ENCODE measurements at places on chromosomes 6 and 20.
A peak's percentile ranks its signal among the peaks of the same experiment; 100 is the strongest.

DNA sequence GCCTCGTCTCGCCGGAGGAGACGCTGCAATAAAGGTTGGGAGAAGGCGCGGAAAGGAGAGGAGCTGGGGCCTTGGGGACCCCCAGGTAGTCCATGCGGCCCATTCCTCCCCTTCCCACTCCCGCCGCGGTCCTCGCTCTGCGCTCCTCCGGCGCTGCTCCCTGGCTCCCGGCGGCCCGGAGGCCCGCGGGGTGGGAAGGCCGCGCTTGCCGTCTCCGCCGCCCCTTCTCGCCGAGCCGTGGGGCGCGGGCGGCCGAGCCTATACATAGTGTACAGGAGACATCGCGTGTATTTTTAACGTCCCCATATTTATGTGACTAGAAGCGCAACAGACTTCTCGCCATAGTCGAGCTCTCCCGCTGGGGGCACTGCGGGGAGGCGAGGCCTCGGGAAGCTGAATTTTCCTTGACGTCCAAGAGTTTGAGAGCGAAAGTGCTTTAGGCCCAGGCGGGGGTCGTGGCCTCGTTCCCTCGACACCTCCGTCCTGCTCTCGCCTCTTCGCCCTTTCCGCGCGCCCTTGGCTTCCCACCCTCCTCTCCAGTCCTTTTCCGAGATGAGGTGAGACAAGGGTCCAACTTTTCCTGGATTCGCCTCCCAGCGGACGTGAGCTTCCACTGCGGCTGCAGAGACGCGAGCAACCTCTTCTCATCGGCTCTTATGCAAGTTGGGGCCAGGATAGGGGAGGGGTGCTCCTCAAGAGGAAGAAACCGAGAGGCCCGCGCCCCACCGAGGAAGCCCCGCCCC is 29.0 kb downstream of the SLC12A5 start:
- DNase-seq = peak; percentile 14

DNA sequence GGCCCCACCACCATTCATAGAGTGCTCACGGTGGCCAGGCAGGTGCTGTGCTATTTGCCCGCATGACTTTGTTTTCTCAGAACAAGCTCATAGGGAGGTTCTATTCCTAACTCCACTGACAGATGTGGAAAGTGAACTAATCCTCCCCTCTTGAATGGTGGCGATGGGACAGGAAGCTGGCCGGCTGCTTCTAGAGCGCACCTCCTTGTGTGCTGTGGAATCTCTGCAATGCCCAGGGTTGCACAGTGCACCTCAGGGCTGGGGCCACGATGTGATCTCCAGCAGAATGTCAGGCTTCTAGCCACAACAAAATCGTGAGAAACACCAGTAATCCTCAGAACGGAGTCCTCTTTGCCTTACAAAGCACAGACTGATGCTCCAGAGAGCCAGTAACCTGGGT is 53.8 kb upstream of the SLC22A23 start:
- DNase-seq = no peak

GRCh38 chr6:18264923-18265377 is 620 bp upstream of the DEK start:
- DNase-seq = no peak

- no peak for DNase-seq
These were observed 20.0 kb upstream of the SPO11 start for GRCh38 chr20:57309544-57310115.

GRCh38 chr6:110714143-110714542 is 101.1 kb downstream of the CDK19 start:
- peak; percentile 76 for DNase-seq

GRCh38 chr6:160177220-160177619 is 55.6 kb downstream of the SLC22A1 start:
- DNase-seq = no peak

DNA sequence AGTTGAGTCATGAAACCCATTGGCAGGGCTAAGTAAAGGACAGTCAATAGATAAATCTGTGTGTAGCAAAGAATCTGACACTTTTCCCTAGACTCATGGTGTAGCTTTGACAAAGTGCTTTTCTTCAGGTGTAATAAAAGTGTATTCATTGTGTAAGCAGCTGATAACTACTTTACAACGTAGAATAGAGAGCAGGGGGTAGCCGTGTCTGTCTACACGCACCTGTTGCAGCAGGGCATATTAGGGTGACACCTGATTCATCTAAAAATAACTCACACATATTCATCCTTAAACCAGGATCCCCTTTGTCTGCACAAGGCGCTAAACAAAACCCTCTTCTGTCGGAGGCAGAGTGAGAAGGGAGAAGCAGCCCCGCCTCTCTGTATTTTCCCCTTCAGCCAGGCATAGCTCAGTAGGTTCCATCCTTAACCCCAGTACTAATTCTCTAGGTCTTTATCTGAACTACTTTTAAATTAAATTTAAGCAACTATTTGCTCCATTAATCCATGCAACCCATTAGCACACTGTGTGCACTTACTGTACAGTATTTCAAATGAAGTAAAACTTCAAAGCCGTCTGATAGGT is 306.7 kb upstream of the SASH1 start:
- DNase-seq = no peak

DNA sequence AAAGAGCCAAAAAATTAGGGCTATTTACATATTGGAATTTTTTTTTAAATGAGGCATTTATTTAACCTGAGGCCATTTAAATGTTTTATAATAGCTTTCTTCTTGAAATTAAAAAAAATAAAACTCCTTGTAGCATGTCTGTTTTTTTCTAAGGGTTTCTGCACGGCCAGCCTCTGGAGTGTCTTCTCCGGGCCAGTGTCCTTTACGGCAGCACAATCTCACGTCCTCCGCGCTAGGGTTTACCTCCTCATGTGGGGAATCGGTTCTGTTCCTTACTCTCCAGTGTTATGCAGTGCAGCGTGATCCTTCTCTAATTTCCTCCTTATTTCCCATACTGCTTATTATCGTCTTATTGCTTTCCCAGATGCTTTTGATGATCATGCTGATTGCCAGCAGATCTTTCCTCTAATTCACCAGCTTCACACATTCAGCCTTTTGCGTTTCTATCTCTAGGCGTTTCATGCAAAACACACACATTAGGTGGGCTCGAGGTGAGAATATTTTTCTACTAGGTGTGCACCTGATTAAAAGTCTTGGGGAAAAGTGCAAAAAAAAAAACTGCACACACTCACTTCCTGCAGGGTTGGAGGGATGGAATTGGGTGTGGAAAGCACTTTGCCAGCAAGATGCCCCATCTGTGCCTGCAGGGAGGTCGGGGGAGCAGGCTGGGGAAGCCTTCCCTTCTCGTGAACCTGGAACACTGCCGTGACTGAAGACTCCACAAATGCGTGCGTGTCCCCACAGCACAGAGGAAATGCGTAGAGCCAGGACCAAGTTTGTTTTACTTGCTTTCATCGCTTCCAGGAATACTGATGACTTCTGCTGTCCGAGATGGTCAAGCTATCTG is 56.1 kb downstream of the PSMG4 start:
- no peak for DNase-seq

GRCh38 chr6:39553029-39553428 is 172.2 kb downstream of the KIF6 start:
- DNase-seq = no peak

DNA sequence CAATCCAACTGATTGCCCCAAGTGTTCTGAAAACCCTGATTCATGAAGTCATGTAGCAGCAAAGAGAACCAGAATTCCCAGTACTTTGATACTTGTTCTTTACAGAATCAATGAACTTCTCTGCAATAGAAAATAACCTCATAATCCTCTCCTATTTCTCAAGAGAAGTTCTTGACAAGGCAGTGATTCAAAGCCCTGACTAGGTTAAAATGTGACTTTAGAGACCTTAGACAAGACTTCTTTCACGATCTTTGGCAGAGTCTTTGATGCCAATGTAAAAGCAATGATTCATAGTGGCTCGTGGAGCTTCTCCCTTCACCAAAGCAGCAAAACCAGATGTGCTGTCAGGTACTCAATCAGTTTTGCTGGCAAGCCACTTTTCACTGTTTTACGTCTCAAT is 95.2 kb downstream of the CDK19 start:
- DNase-seq = no peak

DNA sequence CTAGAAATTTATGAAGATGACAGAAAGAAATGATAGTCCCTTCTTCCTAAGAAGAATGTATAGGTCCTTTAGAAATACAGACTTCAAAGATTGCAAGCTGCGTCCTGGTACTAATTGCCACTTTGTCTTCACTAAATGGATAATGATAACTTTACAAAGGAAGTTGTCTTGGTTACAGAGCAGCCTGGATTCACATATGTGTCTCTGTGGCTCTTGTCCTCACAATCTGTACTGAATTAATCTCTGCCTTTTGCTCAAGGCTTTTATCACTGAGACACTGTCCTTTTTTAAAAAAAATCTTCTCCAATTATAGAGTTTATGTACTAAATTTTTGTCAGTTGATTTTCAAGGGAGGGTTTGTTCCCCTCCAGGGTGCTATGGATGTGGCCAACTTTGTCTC is 17.5 kb upstream of the MRAP2 start:
- no peak for DNase-seq

- no peak for DNase-seq
These were observed 113.4 kb upstream of the MRPS10 start for GRCh38 chr6:42331019-42331418.

DNA sequence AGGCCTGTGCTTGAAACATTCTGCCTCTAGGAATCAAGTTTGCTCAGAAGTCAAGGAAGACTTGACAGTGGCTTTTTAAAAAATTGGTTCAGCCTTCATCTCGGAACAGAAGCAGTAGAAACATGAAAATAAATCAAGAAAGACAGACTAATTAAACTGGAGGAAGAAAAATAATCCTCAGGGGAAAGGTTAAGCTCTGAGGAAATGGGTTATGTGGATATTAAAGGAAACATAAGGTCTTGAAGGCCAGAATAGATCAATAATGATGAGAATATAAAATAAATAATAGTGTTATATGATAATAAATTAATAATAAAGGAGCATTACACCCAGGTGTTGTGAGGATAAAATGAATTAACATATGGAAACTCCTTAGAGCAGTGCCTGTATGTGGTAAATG is 121.7 kb downstream of the GPR63 start:
- DNase-seq = no peak

- no peak for DNase-seq
These were observed 2.5 kb downstream of the MYLK4 start for GRCh38 chr6:2748183-2748582.

- DNase-seq = no peak
These were observed 66.6 kb downstream of the IPCEF1 start for GRCh38 chr6:154289818-154290508.

DNA sequence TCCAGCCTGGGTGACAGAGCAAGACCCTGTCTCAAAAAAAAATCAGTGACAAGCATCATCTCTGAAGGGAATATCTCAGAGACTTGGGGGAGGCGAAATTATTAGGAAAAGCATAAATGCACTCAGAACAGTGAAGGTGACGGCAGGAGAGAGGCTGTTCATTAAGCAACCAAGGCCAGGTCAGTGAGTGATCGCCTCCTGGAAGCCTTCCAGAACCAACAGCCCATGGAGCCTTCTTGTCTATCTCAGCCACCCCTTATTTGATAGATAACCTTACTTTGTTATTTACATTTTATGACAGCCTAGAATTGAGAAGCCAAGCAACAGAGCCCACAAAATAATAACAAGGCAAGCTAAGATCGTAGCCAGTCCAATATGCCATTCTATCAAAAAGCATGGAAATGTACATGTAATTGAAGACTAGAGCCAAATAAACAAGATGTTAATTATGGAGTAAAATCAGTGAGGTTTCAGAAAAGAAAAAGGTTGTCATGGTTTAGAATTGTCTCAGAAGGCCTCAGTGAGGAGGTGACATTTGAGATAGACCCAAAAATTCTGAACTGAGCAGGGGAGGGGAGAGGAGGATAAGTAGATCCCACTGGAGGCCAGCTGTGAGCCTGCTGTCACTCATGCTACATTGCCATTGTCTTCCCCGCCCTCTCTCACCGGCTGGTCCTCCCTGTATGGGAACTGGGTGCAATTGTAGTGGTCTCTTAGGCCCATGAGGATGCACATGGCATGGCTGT is 17.8 kb downstream of the BNIP5 start:
- no peak for DNase-seq

DNA sequence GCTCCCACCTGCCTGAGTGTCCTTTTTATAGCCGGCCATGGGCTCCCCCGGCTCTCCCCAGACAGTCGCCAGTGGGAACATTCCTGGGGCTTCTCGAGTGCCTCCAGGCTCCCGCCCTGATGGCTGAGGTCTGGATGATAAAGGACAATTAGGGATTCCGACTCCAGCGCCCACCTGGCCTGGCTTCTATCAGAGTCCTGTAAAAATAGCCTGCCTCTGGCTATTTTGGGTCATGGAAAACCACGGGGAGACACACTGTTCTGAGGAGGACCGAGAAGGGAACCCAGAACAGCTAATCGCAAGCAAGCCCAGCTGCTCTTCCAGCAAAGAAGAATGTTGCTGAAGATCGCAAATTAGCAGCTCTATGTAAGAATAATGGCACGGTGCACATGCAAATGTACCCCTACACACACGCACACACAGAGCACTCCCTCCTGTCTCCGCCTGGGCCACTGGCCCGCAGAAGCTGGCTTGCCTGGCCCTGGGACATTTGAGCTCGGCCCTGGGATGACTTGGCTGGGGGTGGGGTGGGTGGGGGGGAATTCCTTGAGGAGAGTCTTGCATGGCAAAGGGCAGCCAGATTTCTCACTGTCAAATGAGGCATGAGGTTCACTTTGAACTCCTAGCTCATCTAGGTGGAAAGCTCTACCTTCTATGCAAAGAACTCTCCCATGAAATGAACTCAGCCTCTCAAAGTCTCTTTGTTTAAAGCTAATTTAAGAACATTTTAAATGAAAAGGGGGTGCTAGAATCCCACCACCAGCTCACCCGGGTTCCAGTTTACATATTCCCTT is 55.3 kb downstream of the CTCFL start:
- no peak for DNase-seq

DNA sequence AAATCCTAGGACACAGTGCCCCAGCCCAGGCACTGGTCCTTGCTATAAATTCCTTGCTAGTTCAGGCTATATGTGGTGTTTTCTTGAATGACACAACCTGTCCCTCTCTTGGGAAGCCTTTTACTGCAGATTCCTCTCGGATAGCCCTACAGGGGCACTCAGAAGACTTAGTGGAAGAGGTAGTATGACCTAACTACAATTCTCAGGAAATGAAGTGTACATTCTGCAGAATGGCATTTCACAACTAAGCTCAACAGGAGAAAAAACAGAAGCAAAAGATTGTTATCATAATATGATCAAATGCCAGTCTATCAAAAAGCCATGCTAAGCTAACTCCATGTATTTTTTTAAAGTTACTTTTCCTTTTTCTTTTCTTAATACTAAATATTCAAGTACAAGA is 66.3 kb upstream of the FBXL4 start:
- DNase-seq = no peak

GRCh38 chr20:48002517-48002970 is 217.3 kb upstream of the SULF2 start:
- no peak for DNase-seq

- no peak for DNase-seq
These were observed 478.1 kb downstream of the PREX1 start for GRCh38 chr20:48349656-48350055.

- DNase-seq = no peak
These were observed 7.3 kb downstream of the MTCH1 start for GRCh38 chr6:36978421-36979346.

DNA sequence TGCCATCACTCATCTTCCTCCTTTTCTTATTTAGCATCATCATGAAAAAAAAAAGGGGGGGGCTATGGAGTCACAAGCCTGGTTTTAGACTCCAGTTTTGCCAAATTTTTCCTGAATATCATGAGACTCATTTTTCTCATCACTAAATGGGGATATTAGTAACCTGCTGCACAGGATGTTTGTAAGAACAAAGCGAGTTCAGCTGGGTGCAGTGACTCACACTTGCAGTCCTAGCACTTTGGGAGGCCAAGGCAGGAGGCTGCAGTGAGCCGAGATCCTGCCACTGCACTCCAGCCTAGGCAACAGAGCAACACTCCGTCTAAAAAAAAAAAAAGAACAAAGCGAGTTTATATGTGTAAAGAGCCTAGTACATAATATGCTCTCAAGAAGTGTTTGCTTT is 82.8 kb downstream of the TFAP2A start:
- DNase-seq = no peak

Data from HCEC 1CT (cell line).